ENCODE measurements at places on chromosomes 3 and 15.

DNA sequence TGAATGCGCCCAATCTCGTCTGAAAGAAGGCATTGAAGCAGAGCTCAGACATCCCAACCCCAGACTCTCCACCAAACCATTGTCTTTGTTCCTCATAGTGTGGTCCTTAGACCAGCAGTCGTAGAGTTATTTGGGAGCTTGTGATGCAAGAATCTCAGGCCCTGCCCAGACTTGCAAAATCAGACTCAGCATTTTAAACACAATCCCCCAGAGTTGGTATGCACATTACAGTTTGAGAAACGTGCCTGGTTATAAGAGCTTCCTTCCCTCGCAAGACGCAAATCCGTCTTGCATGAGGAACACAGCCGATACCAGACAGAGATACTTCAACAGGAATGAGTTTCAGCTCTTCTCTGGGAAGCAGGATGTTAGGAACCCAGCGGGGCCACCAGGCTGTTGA, 38.9 kb upstream of the IREB2 start:
- no peak for DNase-seq

- no peak for DNase-seq
Observed at GRCh38 chr3:114846252-114846651, 300.8 kb downstream of the ZBTB20 start.

DNA sequence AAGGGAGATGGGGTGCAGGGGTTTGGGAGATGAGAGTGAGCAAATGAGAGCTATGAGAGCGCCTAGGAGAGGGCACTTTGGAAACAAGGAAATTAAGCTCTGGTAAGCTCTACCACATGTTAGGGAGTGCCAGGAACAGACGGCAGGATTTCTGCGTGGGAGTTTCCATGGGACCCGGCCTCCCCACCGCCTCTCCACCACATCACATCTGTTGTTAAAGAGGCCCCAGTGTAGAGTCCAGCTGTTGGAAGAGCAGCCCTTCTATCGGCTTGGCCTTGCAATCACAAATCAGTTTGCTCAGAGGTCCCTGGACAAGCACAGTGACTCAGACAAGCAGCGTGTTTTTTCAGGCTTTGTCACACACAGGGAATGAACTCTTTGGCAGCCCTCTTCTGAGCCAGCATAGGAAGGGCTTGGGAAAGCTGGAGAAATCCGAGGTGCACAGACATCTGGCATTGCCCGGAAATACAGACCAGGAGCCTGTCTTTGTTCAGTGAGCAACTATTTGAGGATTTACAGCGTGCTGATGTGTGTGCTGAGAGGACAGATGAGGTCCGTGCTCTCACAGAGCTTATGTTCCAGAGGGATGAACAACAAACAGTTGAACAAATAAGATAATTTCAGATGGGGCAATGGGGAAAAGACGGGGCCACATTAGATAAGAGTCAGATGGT, 370.6 kb upstream of the PROK2 start:
- no peak for DNase-seq

GRCh38 chr3:193053046-193053435, 135.4 kb upstream of the MB21D2 start:
- no peak for DNase-seq

- no peak for DNase-seq
Observed at GRCh38 chr15:63843901-63844317, 10.2 kb upstream of the HERC1 start.

DNA sequence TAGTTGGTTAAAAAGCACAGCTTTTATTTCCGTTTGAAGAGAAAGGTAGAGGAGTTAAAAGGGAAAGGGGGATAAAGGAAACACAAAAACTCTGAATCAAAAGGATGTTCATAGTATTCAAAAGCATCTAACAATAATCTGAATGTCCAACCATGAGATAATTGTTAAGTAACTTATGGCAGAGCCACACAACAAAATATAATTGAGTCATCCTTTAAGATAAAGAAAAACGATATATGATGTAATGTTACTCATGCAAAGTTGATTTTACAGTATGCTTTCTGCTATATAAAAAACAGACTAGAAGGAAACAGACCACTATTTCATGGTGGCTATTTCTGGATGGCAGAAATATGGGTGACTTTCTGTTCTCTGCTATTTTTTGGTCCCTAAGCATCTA, 3.9 kb downstream of the XPC start:
- DNase-seq = no peak

DNA sequence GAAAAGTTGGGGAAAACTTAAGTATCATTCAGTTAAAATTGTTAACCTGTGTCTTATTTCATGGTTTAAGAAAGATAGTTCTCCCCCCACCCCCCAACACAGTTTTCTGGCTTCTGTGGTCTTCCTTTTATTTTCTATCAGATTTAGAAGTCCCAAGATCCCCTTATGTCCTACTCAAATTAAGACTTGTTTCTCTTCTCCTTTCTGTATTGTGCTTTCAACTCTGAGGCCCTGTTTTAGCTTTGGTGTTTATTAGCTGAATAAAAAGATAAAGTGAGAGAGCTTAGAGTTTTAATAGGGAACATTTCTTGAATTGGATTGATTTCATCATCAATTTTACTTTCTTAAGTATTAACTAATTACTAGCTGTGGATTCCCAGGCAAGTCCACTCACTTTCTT, 62.6 kb downstream of the AKAP13 start:
- DNase-seq = no peak

Data from CD4-positive, alpha-beta T cell treated with Interleukin-4 for 4 hours (primary cell).